Stimulated activated CD8-positive, alpha-beta memory T cell treated with anti-CD3 and anti-CD28 coated beads, Interleukin-4, amount 100 ng/mL, for 1 hour (primary cell): ENCODE measurements at places on chromosomes 1 and 21.

- no peak for DNase-seq
Measured at GRCh38 chr1:15132965-15133364, 20.6 kb upstream of the TMEM51 start.

GRCh38 chr1:44354268-44354839 is 703 bp downstream of the ERI3 start:
- DNase-seq, result no peak

DNA sequence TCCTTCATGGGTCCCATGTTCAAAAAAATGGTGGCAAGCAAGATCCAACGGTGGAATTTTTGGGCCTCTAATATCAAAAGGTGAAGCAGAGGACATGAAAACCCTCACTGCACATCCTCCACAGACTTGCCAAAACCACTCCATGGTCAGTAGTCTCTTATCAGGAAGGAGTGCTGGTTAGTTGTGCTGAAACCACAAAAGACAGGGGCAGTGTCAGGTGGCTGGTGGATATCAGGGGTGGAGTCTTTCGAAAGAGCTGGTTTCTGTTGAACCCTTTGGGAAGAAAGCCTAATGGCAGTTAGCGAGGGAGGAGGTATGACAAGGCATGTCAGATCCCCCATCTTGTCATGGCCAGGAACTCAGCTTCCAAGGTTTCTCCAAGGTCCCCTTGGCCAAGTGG is 395.9 kb upstream of the CAMK1G start:
- DNase-seq, result no peak

DNA sequence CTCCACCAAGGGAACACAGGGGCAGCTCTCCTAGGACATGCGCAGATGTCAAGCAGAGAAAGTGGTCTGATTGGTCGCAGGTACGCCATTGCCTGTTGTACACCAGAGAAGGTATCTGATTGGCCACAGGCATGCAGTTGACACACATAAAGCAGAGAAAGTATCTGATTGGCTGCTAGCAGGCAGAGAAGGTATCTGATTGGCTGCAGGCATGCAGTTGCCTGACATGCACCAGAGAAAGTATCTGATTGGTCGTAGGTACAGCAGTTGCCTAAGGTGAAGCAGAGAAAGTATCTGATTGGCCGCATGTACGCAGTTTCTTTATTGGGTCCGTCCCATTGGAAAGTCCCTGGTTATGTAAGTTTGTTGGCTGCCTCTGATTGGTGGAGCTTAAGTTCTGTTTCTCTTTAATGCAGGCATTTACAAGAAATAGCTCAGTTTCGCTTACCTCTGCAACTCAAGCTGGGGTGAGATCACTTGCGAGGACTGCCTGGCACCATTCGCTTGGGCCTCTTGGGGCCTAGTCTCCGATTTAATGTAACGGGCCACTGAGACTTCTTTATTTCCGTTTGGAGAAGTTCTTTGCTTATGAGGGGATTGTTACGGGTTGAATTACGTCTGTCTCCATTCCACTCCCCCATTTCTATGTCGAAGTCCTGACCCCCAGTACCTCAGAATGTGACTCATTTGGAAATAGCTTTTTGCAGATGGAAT is 74.2 kb downstream of the SIK1 start:
- DNase-seq, result no peak

DNA sequence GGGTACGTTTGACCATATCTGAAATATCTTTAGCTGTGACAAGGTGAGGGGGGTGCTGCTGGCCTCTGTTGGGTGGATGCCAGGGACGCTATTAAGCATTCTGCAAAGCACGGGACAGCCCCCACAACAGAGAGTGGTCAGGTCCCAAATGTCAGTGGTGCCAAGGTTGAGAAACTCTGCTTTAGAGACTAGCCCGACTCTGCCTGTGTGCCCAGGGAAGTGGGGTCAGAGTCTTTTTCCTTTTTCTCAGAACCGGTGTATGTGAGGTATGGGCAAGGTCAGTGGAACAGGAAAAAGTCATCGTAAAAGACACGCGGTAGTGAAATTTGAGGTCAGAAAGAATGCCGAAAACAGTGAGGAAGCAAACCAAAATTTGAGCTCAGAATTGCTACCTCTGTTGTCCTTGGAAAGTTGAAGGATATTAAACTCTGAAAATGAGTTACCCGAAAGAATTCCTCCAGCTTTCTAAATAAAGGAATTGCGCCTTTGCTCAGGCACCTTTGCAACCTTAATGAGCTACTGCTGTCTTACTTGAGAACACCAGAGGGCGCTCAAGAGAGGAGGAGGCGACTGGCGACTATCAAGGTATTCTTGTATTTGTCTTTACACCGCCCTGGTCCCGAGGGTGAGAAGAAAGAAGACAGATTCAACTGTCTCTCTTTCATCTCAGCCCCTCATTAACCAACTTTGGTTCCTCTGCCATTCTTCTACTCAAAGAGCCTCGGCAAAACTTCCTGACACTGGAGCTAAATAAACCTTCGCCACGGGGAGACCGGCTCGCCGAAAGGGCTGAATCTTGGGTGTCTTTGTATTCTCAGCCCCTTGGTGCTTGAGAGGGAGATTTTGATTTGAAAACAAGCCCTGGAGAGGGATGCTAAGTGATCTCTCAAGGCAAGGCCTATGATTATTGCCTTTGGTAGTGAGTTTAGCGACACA is 85.4 kb upstream of the OLIG2 start:
- DNase-seq, result no peak

GRCh38 chr1:179305450-179305849 is 11.9 kb downstream of the SOAT1 start:
- no peak for DNase-seq

GRCh38 chr21:42836402-42836666 is 43.0 kb downstream of the WDR4 start:
- no peak for DNase-seq

- no peak for DNase-seq
Measured at GRCh38 chr1:96820671-96821070, 99.1 kb downstream of the PTBP2 start.

DNA sequence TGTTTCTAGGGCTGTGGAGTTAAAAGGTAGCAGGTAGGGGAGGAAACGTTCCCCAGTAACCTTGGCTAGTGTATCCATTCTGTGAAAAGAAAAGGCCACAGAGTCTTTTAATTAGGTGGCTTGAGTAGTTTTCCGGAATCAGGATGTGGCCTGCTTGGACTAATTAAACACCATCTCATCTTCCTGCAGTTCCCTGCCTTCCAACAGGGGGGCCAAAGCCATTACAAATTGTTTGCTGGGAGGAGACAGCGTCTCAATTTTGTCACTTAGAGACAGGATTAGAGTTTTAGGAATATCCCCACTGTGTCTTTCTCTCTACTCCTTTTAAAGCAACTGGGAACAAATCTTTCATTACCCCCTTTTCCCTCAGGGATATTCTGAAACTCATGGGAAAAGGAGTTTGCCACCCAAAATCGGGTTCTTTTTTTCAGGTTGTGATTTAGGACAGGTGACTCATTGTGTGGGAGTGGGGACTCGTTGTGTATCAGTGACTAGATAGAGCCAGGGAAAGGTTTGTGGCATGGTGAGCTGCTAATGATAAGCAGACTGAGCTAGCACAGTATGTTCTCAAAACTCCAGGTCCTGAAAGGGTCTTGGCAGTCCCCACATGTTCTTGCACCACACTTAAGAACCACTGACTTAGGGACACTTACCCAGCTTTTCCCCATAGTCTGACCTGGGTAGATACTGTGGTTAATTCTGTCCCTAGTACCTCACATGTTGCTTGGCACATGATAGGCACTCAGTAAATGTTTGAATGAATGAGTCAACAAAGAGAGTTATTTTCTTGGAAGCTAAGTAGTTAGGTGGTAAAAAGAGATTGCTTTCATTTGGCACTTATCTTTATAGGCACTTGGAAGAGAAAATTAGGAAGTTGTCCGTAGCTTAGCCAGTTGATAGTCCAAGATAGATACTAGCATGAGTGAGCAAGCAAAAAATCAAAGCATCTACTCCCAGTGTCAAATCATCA is 22.5 kb downstream of the INTS3 start:
- DNase-seq, result no peak
